ENCODE measurements at places on chromosomes 4 and X.

GRCh38 chr4:6264225-6264540 lies 5.5 kb upstream of the WFS1 start:
- no peak for DNase-seq

GRCh38 chrX:151873096-151873495 lies 39.6 kb upstream of the MAGEA4 start:
- DNase-seq, result no peak

DNA sequence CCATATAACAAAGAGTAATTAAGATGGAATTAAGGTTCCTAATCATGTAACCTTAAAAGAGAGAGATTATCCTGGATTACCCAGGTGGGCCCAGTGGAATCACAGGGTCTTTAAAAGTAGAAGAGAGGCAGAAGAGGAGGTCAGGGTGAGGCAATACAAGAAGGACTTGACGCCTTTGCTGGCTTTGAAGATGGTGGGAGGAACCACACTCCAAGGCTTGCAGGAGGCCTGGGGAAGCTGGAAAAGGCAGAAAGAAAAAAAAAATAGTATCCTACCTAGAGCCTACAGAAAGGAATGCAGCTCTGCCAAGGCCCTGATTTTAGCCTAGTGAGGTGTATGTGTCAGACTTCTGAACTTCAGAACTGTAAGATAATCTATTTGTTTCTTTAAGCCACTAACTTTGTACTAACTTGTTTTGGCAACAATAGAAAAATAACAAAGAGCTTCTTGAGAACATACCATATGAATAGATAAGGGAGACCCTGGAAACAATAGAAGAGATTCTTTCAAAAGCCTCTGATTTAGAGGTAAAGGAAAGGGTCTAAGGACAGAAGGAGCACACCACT lies 229.9 kb upstream of the TTC29 start:
- no peak for DNase-seq

GRCh38 chr4:3571921-3572320 lies 39.7 kb upstream of the LRPAP1 start:
- no peak for DNase-seq

All from activated naive CD4-positive, alpha-beta T cell treated with Interleukin-2 at 50 U/mL for 16 hours (primary cell).